ENCODE measurements at places on chromosomes 16 and 17.

GRCh38 chr17:45070809-45071208 is 9.7 kb downstream of the NMT1 start:
- DNase-seq, result no peak

DNA sequence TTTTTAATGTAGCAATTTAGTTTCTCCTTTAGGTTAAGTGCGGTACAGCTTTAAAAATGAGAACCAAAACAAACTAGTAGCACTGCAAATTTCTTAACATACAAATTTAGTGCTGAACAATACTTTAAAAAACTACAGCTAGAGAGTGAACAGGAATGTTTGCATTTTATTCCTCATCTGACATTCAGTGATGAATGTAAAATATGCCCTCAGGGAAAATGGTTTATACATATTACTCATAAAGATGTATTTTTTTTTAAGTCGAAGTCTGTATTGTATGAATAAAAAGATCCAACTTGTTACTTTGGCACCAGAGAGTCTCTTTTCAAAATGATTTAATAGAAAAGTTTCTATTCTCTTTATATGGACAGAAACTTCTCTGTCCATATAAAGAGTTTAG is 96.8 kb downstream of the BRIP1 start:
- no peak for DNase-seq

- no peak for DNase-seq
Measured at GRCh38 chr17:80287806-80288567, 27.3 kb downstream of the RNF213 start.

DNA sequence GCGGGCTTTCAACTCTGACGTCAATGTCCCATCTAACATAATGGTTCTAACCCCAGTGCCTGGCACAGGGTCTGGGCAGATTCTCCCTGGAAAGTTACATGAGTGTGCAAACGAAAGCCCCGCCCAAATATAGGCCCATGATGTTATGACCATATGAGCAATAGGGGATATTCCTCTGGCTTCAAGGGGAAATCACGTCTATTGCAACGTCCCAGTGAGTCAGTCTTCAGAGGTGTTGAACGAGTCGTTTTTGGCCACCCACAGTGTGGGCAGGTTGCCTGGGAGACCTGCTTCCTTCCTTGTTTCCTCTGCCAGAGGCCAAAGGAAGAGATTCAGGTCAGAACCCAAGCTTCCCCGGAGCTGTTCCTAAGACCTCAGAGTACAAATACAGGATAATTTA is 30.3 kb downstream of the PIK3R5 start:
- DNase-seq, result no peak

GRCh38 chr16:66007717-66008116 is 358.8 kb upstream of the CDH5 start:
- DNase-seq, result peak; percentile 46

DNA sequence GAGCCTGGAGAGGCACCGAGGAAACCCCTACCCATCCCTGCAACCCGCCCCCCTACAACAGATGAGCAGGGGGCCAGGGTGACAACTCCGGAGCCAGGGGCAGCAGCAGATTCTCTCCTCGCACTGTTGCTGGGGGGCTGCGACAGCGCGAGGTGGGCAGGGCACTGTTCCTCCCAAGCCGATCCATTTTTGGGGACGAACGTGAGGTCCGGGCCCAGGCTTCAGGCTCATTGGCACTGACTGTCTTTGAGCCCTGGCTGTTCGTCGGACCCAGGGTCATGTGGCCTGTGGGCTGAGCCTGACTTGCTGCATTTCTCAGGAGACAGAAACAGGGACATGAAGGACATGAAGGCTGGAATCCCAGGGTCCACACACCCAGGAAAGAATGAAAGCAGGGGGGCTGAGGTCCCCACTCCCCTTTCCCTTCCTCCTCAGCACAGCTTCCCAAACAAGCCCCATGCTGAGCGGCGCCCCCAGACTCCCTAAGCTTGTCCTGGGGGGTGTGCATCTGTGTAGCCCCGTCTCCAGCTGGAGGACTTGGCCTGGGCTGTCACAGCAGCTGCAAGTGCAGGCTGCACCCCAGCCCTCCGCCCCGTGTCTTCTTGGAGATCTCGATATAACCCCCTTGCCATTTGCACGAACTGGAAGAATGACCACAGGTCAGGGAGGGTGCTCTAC is 18.7 kb downstream of the CEP295NL start:
- no peak for DNase-seq

DNA sequence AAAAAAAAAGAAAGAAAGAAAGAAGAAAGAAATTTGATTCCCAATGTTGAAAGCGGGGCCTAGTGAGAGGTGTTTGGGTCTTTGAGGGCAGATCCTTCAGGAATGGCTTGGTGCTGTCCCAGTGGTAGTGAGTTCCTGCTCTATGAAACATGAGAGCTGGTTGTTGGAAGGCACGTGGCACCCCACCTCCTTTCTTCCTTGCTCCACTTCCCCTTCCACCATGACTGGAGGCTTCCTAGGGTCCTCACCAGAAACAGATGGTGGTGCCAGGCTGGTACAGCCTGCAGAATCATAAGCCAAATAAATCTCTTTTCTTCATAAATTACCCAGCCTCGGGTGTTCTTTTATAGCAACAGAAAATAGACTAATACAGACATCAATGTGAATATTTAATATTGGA is 147.3 kb upstream of the KCNJ18 start:
- DNase-seq, result no peak

DNA sequence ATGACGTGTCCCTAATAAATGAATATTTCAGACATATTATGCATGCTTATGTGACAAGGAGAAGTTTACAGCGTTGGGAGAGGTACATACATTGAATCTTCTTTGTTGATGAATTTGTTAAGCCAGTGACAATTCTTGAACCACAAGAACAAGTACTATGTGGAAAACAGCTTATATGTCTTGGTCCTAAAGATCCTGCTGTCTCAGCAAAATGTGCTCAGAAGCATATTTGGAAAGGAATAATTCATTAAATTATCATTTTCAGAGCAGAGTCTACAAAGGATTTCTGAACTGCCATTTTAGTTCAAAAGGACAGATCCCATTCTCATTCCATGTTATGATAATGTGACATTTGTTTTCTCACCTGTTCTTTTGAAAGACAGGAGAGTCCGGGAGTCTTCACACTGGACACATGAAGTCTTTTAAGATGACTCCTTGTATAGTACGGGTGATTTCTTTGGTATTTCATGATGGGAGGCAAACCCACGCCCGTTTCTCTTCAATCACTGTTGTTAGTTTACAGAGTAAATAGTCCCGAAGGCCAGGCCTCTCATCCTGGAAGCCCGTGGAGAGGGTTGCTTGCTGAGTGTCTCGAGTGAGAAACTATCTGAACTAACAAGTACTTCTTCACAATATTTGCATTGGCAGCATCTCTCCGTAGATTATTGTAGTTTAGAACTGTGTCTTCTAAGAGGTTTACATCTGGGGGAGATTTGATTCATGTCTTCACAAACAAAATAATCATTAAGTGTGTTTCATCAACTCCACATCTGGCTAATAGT is 26.7 kb downstream of the VPS35L start:
- DNase-seq, result no peak

DNA sequence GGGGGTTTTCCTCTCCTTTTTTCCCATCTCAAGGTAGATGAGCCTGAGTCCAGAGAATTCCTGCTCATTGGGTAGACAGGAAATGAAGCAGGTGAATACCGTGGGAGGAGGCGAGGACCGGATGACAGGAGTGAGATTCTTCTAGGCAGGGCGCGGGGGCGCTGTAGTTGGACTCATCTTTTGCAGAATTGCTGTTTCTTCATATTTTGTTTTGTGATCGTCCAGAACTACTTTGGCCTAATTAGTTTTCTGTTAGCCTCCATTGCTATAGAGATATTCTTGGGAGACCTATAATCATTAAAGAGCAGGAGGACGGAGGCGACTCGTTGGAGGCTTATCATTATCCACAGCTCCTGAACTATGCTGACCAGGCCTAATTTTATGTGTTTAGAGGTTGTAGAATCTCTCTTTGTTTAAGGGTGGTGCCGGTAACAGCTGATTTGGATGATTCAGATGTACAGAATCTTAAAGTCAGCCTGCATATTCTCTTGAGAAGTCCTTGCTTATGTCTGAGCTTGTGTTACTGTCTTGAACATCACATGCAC is 650 bp downstream of the ATP6V0A1 start:
- DNase-seq, result no peak

DNA sequence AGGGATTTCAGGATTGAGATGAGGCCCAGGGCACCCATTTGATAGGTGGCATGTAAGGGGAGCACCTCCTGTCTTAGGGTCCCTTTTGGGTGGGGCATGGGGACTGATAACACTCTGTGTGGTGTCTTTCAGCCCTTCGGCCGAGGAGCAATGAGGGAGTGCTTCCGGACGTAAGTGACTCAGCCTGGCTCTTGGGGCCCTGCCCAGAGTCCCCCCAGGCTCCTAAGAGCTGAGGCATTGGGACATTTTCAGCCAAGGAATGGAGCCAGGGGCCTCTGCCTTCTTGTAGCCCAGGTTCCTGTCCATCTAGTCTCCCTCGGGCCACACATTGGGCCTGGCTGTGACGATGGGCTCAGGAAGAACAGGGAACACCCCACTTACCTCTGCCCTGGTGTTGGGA is 44.4 kb downstream of the EEF2K start:
- DNase-seq, result no peak

DNA sequence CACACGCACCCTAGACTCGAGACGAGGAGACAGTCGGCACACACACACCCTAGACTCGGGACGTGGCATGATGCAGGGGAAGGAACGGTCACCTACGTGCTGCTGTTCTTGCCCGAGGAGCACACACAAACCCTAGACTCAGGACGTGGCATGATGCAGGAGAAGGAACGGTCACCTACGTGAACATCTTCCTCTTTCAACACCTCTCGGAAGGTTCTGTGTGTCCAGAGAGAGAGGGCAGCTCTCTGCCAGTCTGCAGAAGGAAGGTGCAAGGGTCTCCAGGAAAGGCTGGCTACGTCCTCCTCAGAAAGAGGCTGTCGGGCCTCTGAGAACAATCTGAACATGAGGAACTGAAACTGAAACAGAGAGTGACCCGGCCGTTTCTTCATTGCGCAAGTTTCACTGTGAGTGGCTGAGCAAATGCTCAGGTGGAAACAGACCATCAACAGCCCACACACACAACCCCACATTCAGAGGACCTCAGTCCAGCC is 43.4 kb downstream of the ZNF276 start:
- DNase-seq, result no peak

DNA sequence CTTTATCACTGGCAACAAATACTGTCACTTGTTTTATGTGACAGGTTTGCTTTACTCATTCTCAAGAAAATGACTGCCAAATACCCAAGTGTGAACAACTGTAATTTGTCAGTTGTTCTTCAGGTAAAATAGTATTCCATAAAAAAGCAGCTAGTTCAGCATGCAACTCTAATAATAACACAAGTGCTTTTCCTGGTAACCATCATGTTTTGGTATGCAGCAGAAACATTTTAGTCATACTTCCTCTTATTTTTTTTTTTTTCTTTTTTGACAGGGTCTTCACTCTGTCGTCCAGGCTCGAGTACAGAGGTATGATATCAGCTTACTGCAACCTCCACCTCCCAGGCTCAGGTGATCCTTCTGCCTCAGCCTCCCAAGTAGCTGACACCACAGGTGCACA is 4.6 kb downstream of the TERF2 start:
- DNase-seq, result no peak

DNA sequence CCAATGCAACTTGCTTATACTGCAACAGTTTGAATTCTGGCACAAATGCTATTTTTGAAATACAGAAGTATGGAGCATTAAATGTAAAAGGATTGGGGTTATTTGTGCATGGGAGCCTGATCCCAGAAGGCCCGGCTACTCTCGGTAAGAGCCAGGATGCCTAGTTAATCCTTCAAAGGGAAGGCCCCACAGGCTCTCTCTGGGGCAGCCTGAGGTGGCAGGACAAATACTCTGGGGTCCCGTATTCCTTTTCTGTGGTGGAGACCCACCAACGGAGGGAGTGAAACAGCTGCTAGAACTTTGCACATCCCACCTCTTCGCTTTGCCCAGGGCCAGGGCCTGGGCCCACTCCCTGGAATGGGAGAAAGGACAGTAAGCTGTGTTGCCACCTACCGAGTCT is 30.4 kb downstream of the ERN1 start:
- no peak for DNase-seq

- no peak for DNase-seq
Measured at GRCh38 chr17:10803350-10803749, 549 bp downstream of the TMEM238L start.

DNA sequence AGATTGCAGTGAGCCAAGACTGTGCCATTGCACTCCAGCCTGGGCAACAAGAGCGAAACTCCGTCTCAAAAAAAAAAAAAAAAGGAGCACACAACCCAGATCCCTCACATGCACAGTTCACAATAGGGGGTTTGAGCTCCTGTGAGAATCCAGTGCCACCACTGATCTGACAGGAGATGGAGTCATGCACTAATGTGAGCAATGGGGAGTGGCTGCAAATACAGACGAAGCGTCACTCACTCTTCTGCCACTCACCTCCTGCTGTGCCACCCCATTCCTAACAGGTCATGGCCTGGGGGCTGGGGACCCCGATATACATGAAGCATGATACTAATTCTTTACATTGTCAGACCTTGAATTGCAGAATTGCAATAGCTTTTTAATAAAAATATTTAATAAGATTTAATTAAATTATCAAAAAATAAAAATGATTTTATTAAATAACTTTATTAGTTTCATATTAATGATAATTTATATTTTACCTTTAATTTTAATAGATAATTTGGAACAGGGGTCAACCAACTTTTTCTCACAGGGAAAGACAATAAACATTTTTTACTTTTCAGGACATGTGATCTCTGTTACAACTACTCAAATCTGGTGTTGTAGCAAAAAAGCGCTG is 171.4 kb downstream of the COPRS start:
- no peak for DNase-seq

Measured in GM04504 (cell line).